ENCODE measurements at places on chromosomes 1 and 21.

GRCh38 chr1:159089184-159089791 is 12.7 kb upstream of the AIM2 start:
- DNase-seq, result no peak

GRCh38 chr1:33247545-33247944 is 8.7 kb upstream of the ZNF362 start:
- no peak for DNase-seq

- no peak for DNase-seq
Observed at GRCh38 chr1:230807029-230807428, 59.8 kb downstream of the CAPN9 start.

- no peak for DNase-seq
Observed at GRCh38 chr1:78691995-78692747, 42.5 kb downstream of the IFI44 start.

- DNase-seq, result no peak
Observed at GRCh38 chr1:245079021-245079609, 75.7 kb upstream of the KIF26B start.

GRCh38 chr1:59688976-59689375 is 125.8 kb upstream of the HOOK1 start:
- no peak for DNase-seq

DNA sequence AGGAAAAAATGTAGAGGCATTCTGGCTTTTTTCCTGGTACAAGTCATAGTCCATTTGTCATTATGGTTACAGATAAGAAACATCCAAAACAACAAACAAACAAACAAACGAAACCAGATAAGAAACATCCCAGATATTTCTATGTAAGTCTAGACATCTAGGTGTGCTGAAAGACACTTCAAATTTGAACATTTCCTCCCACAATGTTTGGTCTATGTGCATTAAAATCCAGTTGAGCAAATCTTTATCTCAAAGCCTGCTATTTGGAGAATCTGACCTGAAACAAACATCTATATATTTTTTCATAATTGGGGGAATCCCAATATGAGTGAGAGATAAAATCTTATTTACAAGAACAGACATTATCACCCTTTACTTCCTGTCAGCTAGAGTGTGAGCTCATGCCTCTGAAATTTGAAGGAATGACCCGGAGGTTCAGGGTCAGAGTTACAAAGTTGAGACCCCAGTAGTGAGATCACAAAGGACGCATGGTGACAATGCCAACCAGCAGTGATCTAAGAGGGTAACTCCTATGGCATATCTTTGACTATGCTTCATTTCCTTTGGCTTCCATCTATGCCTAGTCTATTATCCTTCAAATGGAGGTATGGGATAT is 182.9 kb upstream of the ATP1B1 start:
- DNase-seq, result no peak

- DNase-seq, result no peak
Observed at GRCh38 chr1:212161231-212161781, 123.9 kb upstream of the PPP2R5A start.

GRCh38 chr1:32240140-32240951 is 6.7 kb upstream of the FAM167B start:
- DNase-seq, result no peak

- no peak for DNase-seq
Observed at GRCh38 chr1:84853741-84854721, 39.0 kb downstream of the LPAR3 start.

- no peak for DNase-seq
Observed at GRCh38 chr1:245604979-245605378, 450.2 kb downstream of the KIF26B start.

- no peak for DNase-seq
Observed at GRCh38 chr1:107451715-107452114, 310.9 kb downstream of the NTNG1 start.

DNA sequence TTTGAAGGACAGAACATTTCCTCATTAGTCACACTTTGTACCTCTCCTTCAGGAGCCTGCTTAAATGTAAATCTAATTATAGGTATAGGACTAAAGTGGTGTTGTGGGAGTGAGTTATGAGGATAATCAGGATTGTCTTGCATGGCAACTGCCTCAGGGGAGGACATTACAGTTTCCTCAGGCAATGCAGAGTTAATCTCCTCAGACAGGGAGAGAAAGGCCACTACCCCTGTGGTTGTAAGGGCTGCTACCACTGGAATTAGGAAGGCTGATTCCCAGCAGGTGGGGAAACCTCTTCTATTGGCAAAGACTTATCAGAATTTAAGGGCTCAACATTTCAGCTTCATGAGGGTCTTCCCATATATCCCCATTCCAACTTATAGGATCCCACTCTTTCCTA is 286.8 kb upstream of the PBX1 start:
- no peak for DNase-seq

GRCh38 chr1:74771913-74772515 is 39.1 kb downstream of the TYW3 start:
- DNase-seq, result no peak

DNA sequence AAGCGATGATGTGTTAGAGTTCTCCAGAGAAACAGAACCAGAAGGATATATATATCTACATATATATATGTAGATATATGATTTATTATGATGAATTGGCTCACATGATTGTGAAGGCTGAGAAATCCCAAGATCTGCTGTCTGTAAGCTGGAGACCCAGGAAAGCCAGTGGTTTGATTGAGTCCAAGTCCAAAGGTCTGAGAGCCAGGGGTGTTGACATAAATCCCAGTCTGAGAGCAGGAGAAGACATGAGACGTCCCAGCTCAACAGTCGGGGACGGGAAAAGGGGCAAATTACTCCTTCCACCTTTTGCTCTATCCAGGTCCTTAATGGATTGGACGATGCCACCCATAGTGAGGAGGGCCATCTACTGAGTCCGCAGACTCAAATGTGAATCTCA is 126.6 kb downstream of the PRDM2 start:
- no peak for DNase-seq

DNA sequence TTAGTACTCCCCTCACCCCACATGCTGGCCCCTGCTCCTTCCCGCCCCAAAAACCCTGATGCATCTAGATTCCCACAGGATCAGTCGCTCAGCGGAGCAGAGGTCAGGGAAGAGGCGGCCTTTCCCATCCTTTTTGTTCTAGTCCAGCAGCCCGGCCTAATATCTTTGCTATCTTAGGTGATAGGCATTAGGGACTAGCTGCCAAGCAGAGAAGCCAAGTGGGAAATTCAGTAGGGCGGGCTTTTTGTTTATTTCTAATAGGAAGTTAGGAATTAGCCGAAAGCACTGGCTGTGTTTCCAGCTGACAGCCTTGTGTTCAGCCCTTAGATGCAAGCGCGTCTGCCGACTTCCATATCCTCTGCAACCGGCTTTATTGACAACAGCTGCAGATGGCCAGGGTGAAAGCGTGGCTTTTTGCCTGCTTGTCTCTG is 59.0 kb upstream of the BCAR3 start:
- no peak for DNase-seq

GRCh38 chr1:202852163-202852904 is 36.6 kb downstream of the RABIF start:
- no peak for DNase-seq

- no peak for DNase-seq
Observed at GRCh38 chr1:181443231-181443853, 40.0 kb upstream of the CACNA1E start.

DNA sequence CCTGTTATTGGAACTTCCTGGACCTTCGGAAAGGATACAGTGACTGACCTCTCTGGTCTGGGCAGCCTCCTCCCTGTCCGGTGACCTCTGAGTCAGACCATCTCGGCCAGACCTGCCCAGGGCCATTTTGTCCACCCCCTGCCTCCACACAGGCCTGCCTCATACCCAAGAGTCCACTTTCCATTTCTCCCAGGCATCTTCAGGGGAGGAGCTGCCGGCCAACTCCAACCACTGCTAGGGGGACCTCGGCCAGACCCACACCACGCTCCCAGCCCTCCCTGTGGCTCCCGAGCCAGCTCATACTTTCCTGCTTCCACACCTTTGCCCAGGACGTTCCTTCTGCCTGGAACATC is 29.5 kb upstream of the RUNX3 start:
- no peak for DNase-seq

DNA sequence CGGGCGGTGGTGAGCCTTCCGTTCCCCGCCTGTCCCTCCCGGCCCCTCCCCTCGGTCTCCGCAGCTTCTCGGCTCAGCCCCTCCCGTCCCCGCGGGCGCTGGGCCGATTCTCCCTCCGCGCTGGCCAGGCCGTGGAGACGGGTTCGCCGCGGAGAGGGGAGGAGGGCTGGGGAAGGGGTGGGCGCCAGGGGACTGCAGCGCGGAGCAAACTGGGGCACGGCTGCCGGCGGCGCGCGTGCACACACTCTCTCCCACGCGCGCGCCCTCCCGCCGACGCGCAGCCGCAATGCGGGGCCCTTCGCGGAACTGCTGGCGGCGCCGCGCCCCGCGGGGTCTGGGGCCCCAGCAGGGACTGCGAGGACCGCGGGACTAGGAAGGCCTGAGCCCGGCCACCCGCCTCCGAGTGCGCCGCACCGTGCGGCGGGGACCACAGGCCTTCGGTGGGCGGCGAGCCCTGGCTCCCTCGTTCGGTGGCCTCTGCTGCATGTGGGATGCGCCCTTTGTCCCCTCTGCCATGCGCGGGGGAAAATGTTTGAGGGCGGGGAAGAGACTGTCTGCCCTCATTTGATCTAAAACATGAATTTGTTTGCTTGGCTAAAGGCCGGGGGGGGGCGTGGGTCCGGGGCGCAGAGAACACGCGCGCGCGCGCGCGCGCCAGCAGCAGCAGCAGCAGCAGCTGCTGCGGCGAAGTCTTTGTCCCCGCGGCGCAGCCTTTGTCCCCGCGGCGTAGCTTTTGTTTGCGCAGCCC is 90.7 kb upstream of the VAMP3 start:
- peak; percentile 47 for DNase-seq

- DNase-seq, result no peak
Observed at GRCh38 chr1:2462819-2463218, 13.3 kb upstream of the PLCH2 start.

GRCh38 chr1:224377676-224378006 is 21.0 kb downstream of the CNIH4 start:
- DNase-seq, result no peak

DNA sequence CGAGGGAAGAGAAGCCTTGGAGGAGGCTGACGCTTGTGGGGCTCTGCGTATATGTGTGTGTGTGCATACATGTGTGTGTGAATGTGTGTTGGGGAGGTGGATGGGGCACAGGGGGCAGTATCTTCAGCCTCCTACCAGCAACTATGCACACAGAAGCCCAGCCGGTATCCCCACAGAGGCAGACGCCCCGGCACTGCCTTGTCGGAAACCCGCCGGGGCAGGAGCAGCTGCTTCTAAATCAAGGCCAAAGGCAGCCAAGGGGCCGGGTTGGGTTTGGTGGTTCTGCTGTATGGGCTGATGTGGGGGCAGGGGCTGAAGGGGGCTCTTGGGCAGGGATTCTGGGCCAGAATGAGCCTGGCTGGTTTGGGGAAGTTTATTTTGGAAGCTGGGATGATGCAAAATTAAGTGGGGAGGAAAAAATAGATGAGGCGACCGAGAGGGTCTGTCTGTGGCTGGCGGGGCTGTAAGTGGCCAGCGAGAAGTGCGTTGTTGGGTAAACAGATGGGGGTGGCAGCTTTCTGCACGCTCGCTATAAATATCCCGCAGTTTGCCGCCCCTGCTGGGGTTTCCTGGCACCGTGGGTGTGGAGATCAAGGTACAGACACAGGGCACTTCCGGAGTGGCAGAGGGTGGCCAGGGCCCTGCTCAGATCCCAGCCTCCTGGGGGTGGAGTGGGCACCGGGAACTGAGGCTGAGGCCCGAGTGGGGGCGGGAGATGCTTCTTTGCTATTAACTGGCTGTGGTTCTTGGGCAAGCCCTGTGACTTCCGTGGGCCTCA is 11.0 kb upstream of the WNT4 start:
- DNase-seq, result no peak

- DNase-seq, result no peak
Observed at GRCh38 chr1:166391279-166392066, 224.7 kb upstream of the FAM78B start.

DNA sequence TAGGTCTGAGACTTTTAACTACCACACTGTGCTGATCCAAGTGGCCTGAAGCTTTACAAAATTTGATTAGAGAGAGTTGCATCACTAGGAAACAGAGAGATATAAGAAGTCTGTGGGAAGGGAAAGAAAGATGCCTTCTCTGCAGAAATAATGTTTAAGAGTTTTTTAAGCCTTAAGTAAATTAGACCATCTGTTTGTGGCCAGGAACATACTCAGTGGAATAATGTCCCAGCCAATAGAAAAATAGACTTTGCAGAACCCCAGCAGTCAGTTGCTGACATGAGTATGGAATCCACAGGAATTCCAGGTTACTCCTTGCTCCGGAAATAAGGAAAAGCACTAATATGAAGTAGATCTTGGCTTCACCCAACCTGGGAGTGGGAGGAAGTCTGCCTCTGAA is 144.8 kb downstream of the ST6GALNAC5 start:
- DNase-seq, result no peak

- DNase-seq, result no peak
Observed at GRCh38 chr21:9774347-9774746, 747.0 kb upstream of the TPTE start.

DNA sequence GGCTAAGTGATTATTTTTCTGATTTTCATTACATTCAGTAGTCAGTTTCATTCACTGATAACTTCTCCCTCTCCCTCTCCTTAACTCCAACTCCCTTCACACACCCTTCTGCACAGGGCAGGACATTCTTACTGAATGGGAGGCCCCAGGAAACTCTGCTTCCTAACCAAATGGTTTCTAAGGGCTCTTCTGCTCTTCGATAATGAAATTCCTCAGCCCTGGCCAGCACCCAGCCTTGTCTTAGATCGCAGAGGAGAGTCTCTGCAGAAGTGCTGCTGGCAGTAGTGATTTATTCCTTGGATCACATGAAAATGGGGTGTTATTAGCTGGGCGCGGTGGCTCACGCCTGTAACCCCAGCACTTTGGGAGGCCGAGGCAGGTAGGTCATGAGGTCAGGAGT is 16.4 kb downstream of the PLEKHM2 start:
- DNase-seq, result no peak

DNA sequence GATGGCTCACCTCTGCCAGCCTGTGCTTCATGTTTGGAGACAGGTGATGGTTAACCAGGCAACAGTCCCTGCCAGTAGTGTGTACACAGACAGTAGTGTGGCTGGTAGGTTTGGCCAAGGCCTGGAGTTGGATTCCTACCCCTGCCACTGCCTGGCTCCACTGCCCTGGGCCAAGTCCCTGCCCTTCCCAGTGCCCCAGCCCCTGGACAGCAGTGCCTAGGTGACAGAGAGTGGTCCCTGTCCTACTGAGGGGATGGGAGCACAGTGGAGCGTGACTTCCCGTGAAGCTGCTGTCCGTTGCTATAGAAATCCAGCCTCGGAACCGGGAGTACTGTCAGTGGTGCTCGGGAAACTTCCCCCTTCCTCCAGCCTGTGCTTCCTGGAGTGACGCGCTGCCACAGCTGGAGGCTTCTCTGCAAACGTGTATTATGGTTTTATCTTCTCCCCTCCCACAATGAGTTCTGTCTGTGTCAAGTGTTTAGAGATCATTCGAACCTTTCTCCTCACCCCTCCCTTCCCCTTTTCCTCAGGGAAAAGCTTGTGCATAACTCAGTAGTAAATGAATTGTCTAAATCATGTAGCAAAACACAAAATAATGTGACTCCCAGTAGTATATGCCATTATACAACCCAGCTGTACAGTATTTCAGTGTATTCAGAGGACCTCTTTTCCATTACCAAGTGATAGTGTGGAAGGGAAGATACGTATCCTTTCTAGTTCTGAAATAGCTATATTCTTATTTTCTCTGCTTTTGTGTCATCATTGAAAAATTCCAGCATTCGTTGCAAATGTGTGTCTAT is 73.4 kb downstream of the GALNT2 start:
- DNase-seq, result no peak
